CD4-positive, alpha-beta T cell treated with Interleukin-21 for 1 hour (primary cell): ENCODE measurements at places on chromosomes 4 and X.
A peak's percentile ranks its signal among the peaks of the same experiment; 100 is the strongest.

DNA sequence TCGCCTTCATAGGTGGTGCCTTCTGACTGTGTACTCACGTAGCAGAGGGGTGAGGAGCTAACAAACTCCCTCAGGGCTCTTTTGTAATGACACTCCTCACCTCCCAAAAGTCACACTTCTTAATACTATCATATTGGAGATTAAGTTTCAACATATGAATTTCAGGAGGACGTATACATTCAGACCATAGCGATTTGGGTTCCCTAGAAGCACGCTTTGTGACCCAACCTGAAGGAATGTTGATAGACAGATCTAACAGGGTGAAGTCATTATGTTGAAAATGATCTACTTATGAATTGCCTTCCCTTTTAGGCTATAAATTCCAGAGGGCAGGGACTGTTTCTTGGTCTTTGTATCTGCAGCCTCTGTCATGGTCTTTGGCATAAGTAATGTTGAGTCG, 3.2 kb upstream of the KLHL34 start:
- DNase-seq, result no peak

DNA sequence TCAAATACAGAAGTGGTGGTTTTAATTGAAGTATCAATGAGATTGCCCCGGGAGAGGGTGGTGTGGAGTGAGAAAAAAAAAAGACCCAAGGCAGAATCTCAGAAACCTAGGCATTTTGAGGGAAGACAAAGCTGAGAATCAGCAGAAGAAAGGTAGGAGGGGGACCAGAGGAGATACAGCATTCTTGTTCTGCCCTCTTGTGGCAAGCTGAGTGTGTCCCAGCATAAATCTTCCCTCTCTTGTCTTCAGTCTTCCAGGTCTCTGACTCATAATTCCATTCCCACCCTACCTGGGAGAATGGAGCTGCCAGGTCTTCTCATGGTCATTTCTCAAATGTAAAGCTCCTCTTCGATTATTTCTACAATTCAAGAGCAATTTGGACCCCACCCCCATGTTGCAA, 32.7 kb upstream of the MAGED1 start:
- no peak for DNase-seq

DNA sequence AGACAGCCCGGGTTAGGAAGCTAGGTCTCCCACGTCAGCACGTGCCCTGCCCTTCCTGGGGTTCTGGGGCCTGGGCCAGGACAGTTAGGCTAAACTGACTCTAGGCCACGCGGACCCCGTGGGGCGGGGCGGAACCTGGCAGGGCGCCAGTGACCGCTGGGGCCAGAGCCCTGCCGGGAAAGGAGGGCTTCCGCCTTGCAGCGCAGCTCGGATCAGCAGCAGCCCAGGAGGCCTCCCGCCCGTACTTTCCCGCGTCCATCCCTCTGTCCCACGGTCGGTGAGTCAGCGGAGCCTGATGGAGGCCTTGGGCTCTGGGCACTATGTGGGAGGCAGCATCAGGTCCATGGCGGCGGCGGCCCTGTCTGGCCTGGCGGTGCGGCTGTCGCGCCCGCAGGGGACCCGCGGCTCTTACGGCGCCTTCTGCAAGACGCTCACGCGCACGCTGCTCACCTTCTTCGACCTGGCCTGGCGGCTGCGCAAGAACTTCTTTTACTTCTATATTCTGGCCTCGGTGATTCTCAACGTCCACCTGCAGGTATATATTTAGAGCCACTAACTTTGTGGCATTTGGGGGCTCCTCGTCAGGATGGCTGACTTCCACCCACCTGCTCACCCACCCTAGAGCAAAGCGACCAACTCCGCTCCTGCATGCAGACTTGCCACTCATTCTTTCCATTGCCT, at the start of gene SMIM10:
Gene SMIM10 (plus strand): TSS at position 191 of the 681 bp plus-strand sequence. CDS start 105 bp downstream, at position 296.
- peak; percentile 4 for DNase-seq

GRCh38 chr4:1720163-1720983, 750 bp downstream of the TMEM129 start:
- DNase-seq, result peak; percentile 40

- no peak for DNase-seq
These were observed 56.9 kb downstream of the BCOR start for GRCh38 chrX:40040686-40041461.

- DNase-seq, result no peak
These were observed 68.4 kb downstream of the MFAP3L start for GRCh38 chr4:169957785-169958184.

DNA sequence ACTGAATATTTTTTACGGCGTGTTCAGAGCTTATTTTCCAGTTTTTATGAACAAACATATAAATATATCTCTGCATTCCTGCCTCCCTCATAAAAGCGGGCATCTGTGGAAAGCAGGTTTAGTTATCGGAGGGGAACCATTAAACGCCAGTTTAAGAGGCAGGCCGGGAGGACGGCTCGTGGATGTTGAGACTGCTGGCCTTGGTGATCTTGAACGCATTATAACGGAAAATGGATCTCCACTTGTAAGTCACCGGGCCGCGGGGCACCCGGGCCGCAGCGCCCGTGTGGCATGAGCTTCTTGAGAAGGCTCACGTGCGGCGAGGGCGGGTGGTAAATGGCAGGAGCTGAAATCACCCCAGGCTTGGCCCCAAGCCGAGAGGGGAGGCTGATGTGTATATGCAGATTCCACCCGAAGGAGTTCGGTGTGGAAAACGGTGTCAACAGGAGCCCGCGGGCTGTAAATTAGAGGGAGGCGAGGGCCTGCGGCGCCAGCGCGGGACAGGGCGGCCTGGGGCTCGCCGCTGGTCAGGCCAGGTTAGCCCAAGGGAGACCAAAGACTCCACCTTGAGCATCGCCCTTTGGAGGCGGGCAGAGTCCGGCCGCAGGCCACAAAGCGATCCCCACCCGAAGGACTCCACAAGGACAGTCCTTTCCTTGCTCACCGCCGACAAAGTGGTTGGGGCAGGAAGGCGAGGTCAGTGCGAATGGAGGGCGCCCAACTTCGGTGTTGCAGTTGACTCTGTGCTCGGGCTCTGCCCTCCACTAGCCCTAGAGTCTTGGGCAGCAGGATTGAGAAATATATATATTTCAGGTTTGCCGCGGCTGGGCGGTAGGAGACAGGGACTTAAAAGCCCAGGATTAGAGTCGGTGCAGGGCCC, 1.3 kb upstream of the HAND2 start:
- no peak for DNase-seq

GRCh38 chr4:84837751-84838150, 128.7 kb downstream of the WDFY3 start:
- no peak for DNase-seq

DNA sequence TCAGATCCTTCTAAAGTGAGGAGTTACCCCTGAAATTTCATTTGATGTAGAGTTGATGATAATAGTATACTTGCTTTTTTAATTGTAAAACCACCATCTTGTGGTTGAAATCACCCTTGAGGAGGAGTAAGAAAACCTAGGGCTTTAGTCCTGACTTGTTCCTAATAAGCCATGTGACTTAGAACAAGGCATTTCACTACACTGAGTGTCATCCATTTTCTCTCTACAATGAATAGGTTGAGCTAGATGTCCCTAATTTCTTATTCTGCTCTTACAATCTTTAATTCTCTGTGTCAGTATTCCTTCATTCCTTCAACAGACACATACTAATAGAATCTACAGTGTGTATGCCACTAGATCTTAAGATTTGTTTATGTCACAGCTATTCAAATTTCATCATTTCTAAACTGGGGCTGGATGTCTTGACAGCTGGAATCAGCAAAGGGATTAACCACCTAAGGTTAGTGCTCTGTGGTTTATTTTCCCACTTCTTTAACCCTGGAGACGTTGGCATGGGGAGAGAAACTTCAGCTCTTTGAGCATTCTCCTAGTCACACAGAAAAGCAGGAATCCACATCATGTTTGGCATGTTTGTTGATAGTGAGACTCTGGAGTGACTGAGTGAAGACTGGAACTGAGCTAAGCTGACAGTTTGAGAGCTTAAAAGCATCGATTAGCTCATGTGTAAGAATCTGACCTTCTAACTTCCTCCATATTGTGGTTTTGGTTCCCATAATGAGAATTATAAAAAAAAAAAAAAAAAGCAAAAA, 246.3 kb downstream of the NDST4 start:
- DNase-seq, result no peak

- peak; percentile 25 for DNase-seq
These were observed 8.4 kb downstream of the NDUFA1 start for GRCh38 chrX:119880076-119880475.

GRCh38 chr4:36533944-36534343, 252.5 kb downstream of the DTHD1 start:
- DNase-seq, result no peak

GRCh38 chr4:55181010-55182005, 55.9 kb upstream of the KDR start:
- no peak for DNase-seq

DNA sequence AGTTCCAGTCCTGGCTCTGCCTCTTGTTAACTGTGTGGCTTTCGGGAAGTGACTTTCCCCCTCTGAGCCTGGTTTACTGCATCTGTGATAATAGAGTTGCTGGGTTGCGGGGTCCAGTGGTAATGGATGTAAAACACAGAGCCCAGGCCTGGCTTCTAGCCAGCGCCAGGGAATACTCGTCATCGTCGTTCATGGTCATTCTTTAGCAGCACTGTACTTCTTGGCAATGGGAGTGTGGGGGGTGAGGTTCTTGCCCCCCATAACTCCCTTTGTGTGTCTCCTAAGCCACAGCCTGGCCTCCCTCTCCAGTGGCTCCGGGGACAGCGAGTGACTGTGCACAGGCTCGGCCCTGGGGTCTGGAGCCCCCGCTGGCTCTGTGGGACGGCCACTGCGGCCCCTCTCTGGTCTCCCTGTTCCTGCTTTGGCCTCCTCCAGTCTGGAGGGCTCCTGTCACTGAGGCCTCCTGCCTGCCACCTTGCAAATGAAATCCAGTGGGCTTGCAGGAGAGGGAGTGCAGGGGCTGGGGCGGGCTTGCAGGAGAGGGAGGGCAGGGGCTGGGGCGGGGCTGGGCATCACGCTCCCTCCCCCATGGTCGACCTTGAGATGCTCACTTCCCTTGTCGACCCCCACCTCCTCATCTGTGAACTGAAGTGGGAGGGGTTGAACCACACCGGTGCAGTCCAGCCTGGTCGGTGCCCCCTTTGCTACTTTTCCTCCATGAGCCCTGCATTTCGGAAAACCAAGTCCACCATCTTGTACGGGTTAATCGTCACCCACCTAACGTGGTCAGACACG, 13.2 kb downstream of the PSAPL1 start:
- DNase-seq, result no peak

- DNase-seq, result peak; percentile 49
These were observed 33.4 kb upstream of the SRD5A3 start for GRCh38 chr4:55312489-55313101.

DNA sequence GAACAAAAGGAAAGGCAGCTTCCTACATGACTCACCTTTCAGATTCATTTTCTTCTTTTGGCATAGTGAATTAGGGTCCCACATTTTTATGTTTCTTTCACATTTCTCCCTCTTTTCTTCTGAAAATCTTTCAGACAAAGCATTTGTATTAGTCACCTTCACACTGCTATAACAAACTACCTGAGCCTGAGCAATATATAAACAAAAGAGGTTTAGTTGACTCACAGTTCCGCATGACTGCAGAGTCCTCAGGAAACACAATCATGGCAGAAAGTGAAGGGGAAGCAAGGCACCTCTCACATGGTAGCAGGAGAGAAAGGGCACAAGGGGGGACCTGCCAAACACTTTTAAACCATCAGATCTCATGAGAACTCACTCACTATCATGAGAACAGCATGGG, 36.9 kb downstream of the MAGEA9 start:
- DNase-seq, result no peak
